Stimulated activated CD8-positive, alpha-beta memory T cell treated with anti-CD3 and anti-CD28 coated beads, Interleukin-7, amount 100 ng/mL, for 24 hours (primary cell): ENCODE measurements at places on chromosomes 6 and 20.

- no peak for DNase-seq
Observed at GRCh38 chr6:158560836-158561320, 987 bp downstream of the TMEM181 start.

- DNase-seq, result no peak
Observed at GRCh38 chr6:159996626-159997497, 28.0 kb downstream of the IGF2R start.

- DNase-seq, result no peak
Observed at GRCh38 chr6:162058281-162058875, 669.2 kb downstream of the PRKN start.

GRCh38 chr20:11084508-11084907 lies 410.7 kb upstream of the JAG1 start:
- DNase-seq, result no peak

DNA sequence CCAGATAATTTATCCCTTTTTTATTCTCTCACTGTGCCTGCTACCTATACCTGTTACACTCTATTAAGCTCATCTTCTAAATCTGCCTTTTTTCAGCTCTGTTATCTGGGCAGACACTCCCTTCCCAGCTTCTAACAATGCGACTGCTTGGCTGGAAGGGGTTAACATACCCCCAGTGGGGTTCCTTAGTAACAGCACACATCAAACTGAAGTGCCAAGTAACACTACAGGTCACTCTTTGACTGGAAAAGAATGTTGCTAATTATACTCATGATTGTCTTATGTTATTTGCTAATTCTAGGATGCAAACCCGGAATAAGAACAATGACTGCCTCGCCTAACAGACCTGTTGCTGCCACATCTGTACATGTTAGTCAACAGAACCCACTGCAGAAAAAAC lies 203.5 kb downstream of the EPM2A start:
- no peak for DNase-seq

GRCh38 chr20:62751551-62752150 lies 43.0 kb downstream of the NTSR1 start:
- no peak for DNase-seq

GRCh38 chr6:12327391-12327790 lies 37.2 kb downstream of the EDN1 start:
- DNase-seq, result no peak

DNA sequence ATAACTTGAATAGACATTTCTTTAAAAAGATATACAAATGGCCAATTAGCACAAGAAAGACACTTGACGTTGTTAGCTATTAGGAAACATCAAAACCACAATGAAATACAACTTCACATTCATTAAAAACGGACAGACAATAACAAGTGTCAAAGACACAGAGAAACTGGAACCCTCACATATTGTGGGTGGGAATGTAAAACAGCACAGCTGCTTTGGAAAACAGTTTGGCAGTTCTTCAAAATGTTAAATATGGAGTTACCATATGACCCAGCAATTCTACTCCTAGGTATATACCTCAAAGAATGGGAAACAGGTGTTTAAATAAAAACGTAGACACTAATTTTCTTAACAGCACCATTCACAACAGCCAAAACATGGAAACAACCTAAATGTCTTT lies 100.5 kb upstream of the SLC22A23 start:
- no peak for DNase-seq

DNA sequence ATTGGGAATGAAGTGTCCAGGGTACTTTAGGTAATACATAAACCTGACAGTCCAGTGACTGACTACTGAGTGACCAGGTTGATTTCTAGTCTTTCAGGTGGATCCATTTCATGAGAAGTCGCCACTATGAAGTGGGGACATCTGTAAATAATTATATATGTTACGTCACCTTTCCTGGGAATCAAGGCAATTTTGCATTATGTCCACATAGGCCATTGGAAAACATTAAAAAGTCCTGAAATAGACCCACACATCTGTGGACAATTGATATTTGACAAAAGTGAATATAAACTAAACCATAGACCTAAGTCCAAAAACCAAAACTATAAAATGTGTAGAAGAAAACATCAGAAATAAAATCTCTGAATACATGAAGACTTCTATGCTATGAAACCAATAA lies 231.5 kb downstream of the C6orf118 start:
- no peak for DNase-seq

DNA sequence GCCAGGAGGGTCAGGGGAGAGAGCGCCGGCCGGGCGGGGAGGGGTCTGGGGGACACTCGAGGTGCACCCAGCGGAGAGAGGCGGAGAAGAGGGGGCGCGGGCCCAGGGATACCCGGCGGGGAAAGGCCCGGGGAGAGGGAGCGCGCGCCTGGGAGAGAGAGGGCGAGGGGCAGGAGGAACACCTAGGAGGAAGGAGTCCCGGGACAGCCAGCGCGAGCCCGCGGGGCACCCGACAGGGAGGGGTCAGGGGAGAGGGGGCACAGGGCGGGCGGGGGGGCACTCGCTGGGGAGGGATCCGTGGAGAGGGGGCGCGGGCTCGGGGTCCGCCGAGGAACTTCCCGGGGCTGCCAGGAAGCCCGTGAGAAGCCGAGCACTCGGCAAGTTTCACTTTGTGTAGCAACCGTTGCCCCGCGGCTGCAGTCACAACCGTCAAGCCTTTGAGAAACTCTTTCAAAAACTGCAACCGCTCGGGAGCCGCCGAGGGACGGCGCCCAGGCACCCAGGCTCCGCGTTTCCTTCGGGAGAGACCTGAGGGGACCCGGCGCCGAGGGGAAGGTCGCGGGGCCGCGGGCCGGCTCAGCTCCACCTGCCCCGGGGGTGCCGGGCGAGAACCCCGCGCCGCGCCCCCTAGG lies 471 bp downstream of the EZR start:
- peak; percentile 43 for DNase-seq

DNA sequence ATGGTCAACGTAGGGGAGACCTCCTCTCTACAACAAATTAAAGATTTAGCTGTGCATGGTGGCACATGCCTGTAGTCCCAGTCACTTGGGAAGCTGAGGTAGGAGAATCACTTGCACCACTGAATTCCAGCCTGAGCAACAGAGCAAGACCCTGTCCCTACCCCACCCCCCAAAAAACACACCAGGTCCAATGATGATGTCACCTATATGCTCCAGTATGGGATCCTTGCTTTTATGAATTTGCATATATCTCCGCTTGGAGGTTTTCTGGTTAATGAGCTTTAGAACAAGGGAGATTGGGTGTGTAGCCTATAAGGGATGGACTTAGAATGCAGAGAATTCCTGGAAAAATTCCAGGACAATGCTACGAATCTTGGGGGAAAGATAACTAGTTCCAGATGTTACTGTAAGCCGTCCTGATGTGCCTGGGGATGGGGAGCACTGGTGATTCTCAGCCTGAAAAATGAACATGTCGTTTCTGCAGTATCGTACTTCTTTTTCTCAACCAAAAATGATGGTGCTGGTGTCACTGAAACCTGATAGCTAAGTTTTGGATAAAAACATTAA lies 61.1 kb downstream of the ZBTB2 start:
- DNase-seq, result no peak

- no peak for DNase-seq
Observed at GRCh38 chr20:20637998-20638725, 74.3 kb downstream of the RALGAPA2 start.

DNA sequence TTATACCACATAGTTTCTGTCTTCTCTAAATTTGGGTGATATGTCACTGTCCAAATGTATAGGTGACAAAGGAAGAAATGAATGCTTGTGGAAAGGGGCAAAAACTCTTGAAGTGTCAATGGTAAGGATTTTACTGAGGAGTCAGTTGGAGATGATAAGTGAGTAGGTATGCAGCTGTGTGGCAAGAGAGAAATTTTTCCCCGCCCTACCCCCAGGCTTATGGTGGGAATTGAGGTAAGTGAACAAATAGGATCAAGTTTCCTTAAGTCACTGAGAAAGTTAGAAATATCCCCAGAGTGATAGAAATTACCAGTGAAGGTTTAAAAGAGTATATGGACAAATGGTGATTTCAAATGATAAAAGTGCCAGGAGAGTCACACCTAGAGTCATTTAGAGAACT lies 11.8 kb downstream of the DSE start:
- no peak for DNase-seq

DNA sequence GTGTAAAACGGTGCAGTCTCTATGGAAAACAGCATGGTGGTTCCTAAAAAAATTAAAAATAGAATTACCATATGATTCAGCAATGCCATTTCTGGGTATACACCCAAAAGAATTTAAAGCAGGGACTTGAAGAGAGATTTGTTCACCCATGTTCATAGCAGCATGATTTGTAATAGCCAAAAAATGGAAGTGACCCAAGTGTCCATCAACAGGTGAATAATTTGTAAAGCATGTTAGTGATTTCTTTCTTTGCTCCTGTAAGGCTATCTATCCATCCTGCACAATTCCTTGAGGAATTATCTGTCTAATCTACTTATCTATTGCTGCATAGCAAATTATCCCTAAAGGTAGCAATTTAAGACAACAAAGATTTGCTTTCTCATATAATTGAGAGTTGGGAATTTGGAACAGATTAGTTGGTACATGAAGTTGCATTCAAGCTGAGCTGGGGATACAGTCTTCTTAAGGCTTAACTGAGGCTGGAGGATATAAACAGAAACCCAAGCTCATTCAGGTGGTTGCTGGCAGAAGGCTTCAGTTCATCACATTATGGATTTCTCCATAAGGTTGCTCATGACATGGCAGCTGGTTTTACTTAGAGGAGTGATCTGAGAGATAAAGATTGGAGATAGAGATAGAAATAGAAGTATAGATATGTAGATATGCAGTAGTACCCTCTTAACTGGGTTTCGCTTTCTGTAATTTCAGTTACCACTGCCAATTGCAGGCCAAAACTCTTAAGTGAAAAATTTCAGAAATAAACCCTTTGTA lies 62.0 kb downstream of the IL22RA2 start:
- DNase-seq, result no peak

GRCh38 chr6:49499126-49499525 lies 597 bp upstream of the GLYATL3 start:
- no peak for DNase-seq

DNA sequence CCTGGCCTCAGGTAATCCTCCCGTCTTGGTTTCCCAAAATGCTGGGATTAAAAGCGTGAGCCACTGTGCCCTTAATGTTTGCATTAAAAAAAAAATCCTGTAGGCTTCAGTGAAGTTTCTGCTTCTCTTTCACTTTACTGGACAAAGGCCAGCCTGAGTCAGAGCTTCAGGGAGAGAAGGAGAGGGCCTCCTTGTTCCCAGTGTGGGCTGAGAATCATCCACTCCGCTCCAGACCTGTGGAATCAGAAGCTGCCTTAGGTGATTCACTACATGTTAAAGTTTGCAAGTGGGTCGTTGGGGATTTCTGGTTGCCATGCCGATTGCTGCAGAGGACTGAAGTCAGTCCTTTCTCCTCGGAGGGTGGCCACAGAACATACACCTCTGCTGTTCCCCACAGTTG lies 113.3 kb upstream of the EEF1E1 start:
- DNase-seq, result no peak

GRCh38 chr6:166221040-166221439 lies 53.4 kb upstream of the TBXT start:
- DNase-seq, result no peak

DNA sequence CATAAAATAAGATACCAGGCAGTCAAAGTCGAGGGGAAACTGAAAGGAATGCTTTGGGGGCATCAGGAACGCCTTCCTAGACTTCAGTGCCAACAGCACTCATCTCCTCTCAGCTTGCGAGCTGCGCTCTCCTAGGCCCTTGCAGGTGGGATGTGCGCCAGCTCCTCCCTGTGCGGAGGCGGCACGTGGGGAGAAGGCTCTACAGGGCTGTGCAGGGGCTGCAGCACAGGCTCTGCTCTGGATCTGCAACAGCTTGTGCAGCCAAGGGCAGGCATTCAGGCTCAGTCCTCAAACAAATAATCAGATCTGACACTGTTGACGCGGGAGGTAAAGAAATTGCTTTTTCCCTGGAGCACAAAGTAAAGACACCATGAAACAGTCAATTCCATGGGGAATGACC lies 144.8 kb downstream of the TTLL2 start:
- no peak for DNase-seq

- DNase-seq, result no peak
Observed at GRCh38 chr6:83073615-83074014, 6.1 kb downstream of the DOP1A start.

- DNase-seq, result no peak
Observed at GRCh38 chr20:38460040-38460623, 12.5 kb upstream of the RALGAPB start.

- DNase-seq, result no peak
Observed at GRCh38 chr6:37820718-37821079, 1.2 kb downstream of the ZFAND3 start.

- DNase-seq, result no peak
Observed at GRCh38 chr6:97677626-97678025, 394.6 kb upstream of the MMS22L start.

- no peak for DNase-seq
Observed at GRCh38 chr6:130858054-130858453, 30.8 kb downstream of the SMLR1 start.

DNA sequence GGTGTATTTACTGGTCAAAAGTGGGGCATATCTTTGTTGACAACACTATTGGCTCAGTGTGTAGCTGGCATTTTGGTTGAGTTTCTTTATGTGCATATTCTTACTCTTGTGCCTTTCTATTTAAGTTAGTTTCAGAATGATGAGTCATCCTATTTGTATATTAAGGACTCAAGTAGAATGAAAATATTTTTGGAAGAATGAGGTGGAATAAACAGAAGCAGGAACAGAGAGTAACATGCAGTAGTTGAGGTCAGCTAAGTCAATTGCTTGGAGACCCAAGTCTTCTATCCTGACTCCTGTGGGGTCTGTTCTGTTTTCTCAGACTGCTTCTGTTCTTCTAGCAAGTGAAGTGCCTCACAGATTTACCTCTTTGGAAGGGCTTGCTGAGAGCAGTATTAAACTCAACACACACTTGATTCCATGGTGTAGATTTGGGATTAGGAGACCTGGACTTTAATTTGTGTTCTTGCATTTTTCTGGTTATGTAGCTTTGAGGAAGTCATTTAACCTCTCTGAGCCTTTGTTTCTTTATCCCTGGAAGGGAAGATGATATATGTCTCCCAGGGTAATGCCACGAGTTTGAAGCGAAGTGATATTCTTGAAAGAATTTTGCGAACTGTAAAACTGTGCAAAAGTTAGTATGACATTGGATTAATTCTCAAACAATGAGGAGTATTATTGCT lies 324.3 kb downstream of the QKI start:
- DNase-seq, result no peak

- DNase-seq, result no peak
Observed at GRCh38 chr6:135006386-135006914, 48.2 kb downstream of the HBS1L start.

GRCh38 chr6:169906004-169906687 lies 154.7 kb downstream of the ERMARD start:
- no peak for DNase-seq

GRCh38 chr20:47642118-47642517 lies 140.4 kb downstream of the NCOA3 start:
- no peak for DNase-seq

- no peak for DNase-seq
Observed at GRCh38 chr20:64247307-64247618, 8.3 kb upstream of the PCMTD2 start.

- DNase-seq, result no peak
Observed at GRCh38 chr6:32920715-32921114, 20.1 kb downstream of the HLA-DMB start.

- no peak for DNase-seq
Observed at GRCh38 chr20:39563349-39563748, 601.2 kb downstream of the DHX35 start.

- no peak for DNase-seq
Observed at GRCh38 chr6:43904311-43905123, 134.5 kb downstream of the VEGFA start.
